ENCODE measurements at places on chromosomes 4 and X. TPM values are rescaled to one million over a fixed set of nuclear protein-coding genes. Genes with fewer than 3 reads are reported as not detected.

- no peak for DNase-seq
Measured at GRCh38 chr4:128452415-128452814, 164.8 kb upstream of the PGRMC2 start.

Gene LONRF3
- total RNA-seq, result 0.46 TPM

GRCh38 chrX:123834116-123834515 is 25.7 kb upstream of the XIAP start:
- no peak for DNase-seq

Gene CRLF2
- total RNA-seq, result 5.6 TPM

GRCh38 chrX:10048707-10049106 is 81.5 kb downstream of the CLDN34 start:
- DNase-seq, result no peak

- no peak for DNase-seq
Measured at GRCh38 chrX:63635750-63636149, 149.3 kb downstream of the ARHGEF9 start.

Gene CFAP47
- not detected for total RNA-seq

- DNase-seq, result no peak
Measured at GRCh38 chr4:26424153-26424552, 66.1 kb downstream of the CCKAR start.

DNA sequence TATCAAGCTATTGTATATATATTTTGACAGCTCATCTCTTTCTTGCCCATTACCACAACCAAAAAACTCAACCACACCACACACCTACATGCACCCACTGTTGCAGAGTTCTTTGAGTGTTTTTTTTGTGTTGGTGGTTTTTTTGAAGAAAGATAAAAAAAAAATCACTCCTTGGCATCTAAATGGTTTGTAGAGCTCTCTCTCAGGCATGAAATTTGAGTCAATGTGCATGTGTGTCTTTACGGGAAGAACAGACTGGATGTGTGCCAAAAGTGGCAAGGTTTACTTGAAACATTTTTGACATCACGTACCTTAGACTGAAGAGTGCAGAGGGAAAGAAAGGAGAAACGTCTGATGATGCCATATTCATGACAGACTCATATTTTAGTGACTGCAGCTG is 154.2 kb downstream of the FHIP1A start:
- DNase-seq, result no peak

GRCh38 chr4:182562350-182562749 is 319.1 kb downstream of the TENM3 start:
- DNase-seq, result no peak

DNA sequence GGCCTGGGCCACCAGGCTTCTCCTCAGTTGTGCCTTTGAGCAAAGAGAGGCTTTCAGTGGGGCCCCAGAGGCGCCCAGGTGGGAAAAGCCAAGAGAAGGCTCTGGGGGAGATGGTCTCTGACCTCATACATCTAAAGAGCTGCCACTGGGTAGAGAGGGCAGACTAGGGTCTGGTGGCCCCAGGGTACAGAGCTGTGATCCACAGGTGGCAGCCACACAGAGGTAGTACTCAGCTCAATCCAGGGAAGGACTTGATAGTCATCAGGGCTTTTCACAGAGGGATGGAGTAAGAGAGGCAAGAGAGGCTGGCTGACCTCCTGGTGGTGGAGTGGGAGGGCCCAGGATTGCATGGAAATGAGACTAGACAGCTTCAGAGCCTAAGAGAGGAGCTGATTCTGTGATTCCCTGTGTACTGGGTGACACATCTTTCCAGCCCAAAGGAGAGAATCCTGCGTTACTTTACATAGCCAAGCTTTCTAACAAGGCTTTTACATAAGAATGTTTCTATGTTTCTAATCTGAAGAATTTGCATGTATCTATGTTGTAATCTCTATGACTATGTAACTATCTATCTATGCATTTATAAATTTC is 53.2 kb upstream of the PJA1 start:
- DNase-seq, result no peak

Gene ADRA2C
- total RNA-seq, result not detected

- no peak for DNase-seq
Measured at GRCh38 chr4:81130569-81130968, 84.5 kb downstream of the PRKG2 start.

Gene GLRB
- total RNA-seq, result not detected

DNA sequence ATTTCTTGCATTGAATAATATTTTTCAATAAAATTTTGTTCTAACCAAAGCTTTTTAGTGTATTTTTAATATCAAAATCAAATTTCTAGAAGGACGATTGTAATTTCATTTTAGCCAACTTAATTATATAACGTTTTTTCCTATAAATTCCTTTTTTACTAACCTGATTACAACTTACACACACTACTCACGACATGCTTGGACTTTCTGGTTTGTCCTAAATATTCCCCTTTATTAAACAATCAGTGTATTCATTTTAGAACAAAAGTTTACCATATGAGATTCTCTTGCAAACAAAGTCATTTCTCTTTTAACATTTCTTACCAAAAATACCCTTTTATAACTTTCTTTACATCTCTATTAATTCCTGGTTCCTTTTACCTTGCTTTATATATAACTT is 173.7 kb downstream of the PWWP3B start:
- no peak for DNase-seq
